ENCODE measurements at places on chromosomes 3 and 15.

DNA sequence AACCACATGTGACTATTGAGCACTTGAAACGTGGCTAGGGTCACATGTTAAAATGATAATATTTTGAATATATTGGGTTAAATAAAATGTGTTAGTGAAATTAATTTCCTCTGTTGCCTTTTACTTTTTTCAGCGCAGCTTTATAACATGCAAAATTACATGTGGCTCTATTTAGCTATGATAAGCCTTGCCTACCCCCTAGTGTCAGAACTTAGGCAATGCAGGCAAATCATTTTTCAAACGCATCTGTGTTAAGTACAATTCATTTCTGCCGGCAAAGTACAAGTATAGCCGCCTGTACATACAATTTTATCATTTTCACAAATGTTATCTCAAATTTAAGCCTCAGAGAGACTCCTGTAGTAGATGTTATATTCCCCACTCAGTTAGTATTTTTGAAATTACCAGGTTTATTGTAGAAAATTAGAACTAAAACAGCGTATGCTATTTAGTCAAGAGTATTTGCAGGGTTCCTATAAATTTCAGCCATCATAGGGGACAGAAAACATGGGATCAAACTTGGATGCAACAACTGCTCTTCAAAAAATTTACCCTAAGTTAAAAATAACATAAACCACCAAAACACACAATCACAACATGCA lies 56.1 kb downstream of the TAFA4 start:
- no peak for DNase-seq

DNA sequence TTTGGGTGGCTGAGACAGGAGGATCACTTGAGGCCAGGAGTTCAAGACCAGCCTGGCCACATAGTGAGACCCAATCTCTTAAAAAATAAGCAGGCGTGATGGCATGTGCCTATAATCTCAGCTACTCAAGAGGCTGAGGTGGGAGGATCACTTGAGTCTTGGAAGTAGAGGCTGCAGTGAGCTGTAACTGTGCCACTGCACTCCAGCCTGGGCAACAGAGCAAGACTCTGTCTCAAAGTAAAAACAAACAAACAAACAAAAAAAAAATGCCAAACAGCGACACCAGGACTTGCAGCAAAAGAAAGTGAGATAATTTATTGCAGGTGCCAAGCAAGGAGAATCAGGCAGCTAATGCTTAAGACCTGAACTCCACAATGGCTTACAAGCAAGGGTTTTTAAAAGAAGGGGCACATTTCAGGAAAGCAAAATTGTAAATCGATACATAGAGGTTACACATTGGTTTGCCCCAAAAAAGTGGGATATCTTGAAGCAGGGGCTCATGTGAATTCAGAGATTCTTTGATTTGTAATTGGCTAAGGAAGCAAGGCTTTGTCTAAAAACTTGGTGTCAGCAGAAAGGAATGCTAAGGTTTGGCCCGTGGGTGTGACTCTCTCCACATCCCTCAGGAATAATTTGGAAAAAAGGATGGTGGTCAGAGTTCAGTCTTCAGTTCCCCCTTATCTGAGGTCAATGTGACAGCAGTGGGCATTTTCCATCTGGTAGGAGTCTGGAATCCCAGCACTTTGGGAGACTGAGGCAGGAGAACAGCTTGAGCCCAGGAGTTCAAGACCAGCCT lies 5.2 kb upstream of the MPI start:
- DNase-seq = no peak

DNA sequence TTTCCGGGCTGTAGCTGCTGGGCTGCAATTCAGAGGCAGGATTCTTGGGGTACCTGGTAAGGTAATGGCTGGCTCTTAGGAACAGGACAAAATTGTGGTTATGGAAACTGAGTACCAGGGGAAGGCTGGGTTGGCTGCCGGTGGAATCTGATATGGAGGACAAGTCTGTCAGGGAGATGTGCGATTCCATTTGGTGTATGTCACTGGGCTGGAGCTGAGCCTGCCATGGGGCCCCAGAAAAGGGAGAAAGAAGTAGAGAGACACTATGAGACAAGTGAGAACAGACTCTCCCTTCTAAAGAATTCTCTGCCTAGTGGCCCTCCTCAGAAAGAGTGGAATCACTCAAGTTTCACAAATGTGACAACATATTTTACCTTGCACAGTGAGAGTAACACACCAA lies 368.2 kb upstream of the ROPN1 start:
- DNase-seq = no peak

DNA sequence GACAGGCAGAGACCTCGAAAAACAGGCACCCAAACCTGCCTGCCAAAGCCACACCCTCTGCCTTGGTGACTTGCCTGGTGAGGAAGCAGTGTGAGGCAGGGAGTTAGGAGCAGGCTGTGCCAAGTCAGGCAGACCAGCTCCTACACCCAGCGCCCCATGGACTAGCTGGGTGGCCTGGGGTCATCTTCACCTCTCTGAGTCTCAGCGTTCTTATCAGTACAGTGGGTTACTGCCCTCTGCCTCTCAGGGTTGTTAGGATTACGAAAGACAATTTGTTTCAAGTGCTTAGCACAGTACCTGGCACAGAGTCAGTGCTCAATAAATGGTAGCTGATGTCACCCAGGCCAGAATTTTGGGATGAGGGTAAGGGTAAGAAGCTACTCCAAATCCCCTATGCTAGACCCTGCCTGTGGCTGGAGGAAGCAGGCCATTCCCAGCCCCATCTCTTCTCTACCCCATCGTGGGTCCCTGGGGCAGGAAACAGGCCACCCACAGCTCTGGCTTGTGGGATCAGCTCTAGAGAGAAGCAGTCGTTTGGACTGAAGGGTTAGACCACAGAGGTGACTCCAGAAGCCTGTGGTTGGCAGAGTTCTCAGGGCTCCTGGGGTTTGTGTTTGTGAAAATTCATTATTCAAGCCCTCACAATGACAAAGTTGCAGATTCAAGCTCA lies 10.1 kb downstream of the SLC51B start:
- no peak for DNase-seq

GRCh38 chr15:86857701-86858100 lies 778.0 kb downstream of the AGBL1 start:
- DNase-seq = no peak

DNA sequence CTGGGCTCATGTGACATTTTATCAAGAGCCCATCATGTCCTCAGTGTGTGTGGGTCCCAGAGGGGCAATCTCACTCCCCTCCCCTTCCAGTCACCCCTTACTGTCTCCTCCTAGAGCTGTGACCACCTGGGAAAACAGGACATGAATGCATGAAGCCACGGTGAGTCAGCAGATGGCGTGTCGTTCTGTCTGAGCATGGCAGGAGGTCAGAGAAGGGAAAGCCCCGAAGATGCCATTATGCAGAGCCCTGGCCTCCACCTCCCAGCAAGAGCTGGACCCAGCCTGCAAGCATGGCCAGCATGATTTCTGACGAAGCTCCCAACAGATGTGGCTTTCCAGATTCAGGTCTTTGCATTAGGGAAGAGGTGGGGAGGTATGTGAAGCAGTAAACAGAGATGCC lies 118.5 kb downstream of the TLE3 start:
- DNase-seq = no peak

DNA sequence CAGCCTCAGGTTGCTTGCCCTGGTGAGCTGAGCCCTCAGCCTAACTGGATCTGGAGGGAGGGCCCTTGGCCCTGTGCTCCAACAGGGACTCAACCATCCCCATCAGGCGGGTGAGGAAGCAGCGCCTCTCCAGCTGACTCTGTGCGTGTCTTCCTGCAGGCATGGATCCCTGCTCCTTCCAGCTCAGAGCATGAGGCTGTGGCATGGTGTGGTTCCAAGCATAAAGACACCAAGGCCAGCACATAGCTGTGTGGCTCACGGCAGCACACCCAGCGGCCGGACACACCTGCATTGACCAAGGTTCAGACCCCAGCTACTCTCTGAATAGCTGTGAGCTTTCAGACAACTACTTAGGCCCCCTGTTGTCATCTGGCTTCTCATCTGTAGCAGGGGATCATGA lies 131.0 kb upstream of the PLXNA1 start:
- DNase-seq = no peak

Measured in occipital lobe (tissue), 3 donors.